ENCODE measurements at places on chromosomes 16 and 17. TPM values are rescaled to one million over a fixed set of nuclear protein-coding genes. Genes with fewer than 3 reads are reported as not detected.

DNA sequence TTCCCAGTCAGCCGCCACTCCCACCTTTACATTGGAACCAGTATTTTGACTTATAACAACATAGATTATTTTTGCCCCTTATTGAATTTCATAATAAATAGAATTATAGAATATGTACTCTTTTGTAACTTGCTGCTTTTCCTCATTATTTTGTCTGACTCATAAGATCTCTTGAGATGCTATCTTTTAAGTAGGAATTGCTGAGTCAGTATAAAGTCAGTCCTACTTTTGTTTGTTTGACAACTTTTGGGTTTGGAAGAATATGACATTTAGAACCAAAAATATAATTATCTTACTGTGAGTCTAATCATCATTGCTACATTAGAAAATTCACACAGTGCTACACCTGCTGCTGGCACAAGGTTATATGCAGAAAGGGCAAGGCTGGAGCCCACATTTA is 69.7 kb downstream of the STXBP4 start:
- DNase-seq = no peak

DNA sequence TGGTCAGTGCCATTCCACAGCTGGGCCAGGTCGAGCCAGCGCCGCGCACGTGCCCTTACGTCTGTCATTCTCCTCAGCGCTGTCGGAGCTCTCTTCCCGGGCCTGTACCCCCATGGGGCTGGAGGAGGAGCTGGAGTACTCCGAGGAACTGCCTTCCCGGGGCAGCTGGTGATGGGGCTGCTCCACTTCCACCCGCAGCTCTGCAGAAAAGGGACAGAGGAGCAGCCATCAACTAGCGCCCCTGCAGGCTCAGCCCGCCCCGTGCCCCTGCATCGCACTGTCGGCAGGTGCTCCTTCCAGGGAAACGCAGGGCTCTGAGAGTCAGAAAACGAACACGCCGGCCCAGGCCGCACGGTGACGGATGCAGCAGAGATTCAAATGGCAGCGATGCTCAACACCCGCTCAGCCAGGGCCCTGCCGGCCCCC is 20.9 kb downstream of the MAP1LC3B start:
- DNase-seq = no peak

DNA sequence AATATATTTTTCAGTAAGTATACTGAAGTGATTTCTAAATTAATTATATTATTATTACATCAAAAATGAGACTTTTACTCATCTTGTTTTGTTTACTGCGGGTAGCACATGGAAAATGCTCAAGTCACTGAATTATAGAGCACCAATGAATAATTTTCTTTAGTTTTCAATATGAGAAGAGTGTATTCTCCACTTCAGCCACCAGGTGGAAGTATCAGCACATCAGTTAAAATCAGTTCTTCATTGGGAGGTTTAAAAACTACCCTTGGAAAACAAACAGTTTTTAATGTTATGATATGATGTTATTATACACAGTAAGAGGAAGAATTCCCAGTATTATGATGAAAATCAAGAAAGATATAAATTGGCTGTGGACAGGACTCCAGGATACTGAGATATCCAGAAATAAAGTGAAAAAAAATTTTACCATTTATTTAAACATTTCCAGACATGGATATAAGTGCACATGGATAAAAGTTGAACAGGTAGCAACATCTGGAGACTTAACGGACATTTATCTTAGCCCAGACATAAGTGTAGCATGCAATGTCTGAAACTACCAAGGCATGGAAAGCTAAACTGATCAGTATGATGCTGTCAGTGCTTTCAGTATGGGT is 467.3 kb downstream of the KCNJ2 start:
- DNase-seq = no peak

- DNase-seq = no peak
Observed at GRCh38 chr17:40765657-40766056, 6.3 kb downstream of the KRT26 start.

- no peak for DNase-seq
Observed at GRCh38 chr16:14548933-14549788, 80.9 kb downstream of the PARN start.

Gene MT1X
- total RNA-seq = 714 TPM

Gene TBX4
- total RNA-seq = not detected

Gene PRR35
- not detected for total RNA-seq

Gene EFCAB5
- total RNA-seq = 0.78 TPM

Gene FAM20A
- 21.2 TPM for total RNA-seq
